CD4-positive, alpha-beta memory T cell (primary cell): ENCODE measurements at places on chromosomes 2 and 18. TPM values are rescaled to one million over a fixed set of nuclear protein-coding genes. Genes with fewer than 3 reads are reported as not detected.
A peak's percentile ranks its signal among the peaks of the same experiment; 100 is the strongest.

The MYCN gene
- total RNA-seq: not detected

The AQP12B gene
- not detected for total RNA-seq

DNA sequence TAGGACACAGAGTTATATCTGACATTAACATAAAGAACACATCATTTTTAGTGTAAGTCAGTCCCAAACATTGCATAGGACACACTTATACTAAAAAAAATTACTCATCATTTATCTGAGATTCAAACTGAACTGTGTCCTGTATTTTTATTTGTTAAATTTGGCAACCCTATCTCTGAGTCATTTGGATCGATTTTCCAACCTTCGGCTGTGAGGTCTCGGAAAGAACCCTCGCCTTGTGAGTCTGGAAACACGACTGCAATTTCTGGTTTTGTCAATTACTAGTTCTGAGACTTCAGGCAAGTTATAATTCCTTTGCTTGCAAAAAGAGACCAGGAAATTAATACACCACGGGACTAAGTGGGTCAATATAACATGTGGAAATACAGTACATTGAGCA, 14.0 kb downstream of the ATP8B1 start:
- no peak for DNase-seq

DNA sequence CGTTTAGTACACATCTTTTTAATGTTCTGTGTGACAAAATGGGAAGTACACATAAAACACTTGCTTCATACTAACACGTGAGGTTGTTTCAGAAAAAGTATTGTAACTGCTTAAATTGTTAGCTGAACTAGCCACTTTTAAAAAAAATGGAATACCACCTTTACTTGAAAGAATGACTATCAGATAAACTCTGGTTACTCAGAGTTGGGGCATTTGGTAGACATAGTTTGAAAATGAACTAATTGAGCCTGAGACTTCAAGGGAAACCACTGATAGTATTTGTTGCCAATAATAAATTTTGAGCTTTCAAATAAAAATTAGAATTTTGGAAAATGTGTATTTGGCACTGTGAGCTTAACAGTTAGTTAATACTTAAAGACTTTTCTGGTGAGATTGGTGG, 103.0 kb upstream of the FBXO11 start:
- no peak for DNase-seq

GRCh38 chr18:61980355-61980754, 87.5 kb upstream of the RNF152 start:
- peak; percentile 25 for DNase-seq

DNA sequence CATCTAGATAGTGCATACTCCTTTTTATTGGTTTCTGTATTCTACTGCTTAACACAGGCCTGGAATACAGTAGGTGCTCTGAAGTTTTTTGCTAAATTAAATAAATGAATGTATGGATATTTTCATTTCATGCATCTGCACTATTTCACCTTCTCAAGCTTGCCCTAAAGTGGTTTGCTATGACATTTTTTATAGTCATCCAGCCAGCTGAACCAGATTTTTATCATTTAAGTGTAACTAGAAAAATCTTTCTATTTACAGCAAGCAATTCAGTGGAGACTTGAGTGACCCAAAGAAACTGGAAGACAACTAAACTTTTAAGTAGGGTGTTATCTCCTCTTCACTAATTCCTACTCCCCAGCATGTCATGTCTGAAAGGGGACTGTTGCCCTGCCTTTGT, 354.9 kb downstream of the OSR1 start:
- no peak for DNase-seq
